ENCODE measurements at places on chromosomes 3 and 15.

GRCh38 chr3:103112273-103112672 lies 677.5 kb downstream of the ZPLD1 start:
- no peak for DNase-seq

DNA sequence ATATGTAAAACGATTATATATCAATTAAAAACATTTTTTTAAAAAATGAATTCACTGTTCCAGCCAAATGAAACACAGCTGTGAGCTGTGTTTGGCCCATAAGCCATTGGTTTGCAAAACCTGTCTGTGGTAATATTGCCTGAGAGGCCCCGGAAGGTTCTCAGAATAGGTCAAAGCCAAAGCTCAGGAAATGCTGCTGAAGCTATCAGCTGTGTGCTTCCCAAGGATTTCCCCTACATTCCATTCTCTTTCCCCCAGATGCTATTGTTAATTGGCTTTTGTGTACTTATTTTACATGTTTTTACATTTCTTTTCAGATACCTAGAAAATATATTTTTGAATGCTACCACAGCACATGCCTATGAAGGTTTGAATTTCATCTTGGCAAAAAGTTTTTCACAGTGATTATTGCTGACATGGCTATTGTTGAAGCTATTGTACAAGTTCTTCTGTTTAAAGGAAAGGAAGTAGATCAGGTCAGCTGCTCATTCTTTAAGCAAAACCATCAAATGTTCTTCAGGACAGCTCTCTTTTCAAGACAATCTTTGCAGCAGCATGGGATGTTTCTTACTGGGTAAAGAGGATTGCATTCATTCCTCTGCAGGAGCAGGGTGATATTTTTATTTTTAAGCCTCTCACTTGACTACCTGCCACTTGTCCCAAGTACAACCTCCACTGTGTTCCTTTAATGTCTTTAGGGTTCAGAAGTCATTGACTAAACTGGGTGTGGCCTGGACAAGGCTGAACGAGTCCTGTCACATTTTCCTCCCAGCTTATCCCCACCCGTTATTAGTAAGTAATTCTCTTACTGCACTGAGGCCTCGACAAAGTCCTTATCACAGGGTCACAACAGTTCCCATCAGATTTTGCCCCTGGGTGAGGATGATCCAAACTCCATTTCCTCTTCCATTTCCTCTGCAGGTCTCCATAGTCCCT lies 26.3 kb upstream of the BNC1 start:
- DNase-seq = no peak

DNA sequence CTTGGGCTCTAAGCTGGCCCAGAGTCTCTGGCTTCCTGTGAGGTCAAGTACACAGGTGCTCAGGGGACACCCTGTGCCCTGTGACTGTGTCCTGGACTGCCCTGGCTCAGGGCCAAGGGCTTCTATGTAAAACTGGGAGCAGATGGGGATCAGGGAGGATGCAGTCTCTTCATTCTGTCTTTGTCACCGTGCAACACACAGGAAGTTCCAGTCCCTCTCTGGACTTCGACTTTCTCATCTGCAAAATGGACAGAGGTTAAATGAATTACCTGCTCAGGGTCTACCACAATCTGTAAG lies 61.9 kb upstream of the TLE3 start:
- no peak for DNase-seq

- DNase-seq = no peak
Observed at GRCh38 chr3:119582178-119582577, 2.9 kb downstream of the ADPRH start.

GRCh38 chr3:14633819-14634424 lies 17.6 kb upstream of the CCDC174 start:
- DNase-seq = no peak

DNA sequence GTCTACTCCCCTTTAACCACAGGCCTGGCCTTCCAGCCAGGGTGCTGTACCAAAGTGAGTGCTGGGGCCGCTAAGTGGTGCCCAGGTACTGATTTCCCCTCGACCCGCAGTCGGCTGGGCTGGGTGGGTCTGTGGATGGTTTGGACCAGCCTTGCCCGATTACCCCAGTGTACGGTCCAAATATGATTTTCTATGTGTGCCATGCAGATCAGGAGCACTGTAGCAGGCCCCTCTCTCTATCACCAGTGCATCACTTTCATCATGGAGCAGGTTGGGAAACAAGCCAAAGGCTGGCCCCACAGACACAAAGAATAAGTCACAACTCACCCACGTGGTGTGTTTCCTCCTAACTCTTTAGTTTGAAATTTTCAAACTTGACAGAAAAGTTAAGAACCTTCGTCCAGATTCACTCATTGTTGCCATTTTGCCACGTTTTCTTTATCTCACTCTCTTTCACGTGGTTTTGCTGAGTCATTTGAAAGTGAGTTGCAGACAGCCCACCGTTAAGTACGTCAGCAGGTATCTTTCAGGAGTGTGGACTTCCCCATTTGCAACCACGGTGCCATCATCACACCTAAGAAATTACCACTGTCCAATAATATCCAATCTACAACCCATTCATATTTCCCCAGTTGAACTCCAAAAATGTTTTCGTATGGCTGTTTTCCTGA lies 37.0 kb downstream of the ZNF710 start:
- no peak for DNase-seq

- DNase-seq = no peak
Observed at GRCh38 chr15:57595011-57595866, 3.5 kb downstream of the MYZAP start.

DNA sequence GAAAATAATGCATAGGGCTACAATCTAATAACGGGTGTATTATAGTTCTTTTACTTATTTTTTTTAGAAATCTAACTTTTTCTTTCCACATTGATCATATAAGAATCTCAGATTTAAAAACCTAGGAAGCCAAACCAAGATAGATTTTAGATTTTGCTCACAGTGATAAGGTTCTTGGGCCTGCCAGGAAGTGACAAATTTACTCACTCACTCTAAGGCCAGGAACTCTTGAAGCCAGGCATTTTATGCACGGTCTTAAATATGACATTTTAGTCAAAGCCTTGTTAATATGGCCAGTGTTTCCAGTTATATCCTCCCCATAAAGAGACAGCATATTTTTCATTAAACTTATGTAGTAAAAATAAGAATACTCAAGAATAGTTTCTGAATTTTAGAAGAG lies 271.4 kb downstream of the SQOR start:
- no peak for DNase-seq

DNA sequence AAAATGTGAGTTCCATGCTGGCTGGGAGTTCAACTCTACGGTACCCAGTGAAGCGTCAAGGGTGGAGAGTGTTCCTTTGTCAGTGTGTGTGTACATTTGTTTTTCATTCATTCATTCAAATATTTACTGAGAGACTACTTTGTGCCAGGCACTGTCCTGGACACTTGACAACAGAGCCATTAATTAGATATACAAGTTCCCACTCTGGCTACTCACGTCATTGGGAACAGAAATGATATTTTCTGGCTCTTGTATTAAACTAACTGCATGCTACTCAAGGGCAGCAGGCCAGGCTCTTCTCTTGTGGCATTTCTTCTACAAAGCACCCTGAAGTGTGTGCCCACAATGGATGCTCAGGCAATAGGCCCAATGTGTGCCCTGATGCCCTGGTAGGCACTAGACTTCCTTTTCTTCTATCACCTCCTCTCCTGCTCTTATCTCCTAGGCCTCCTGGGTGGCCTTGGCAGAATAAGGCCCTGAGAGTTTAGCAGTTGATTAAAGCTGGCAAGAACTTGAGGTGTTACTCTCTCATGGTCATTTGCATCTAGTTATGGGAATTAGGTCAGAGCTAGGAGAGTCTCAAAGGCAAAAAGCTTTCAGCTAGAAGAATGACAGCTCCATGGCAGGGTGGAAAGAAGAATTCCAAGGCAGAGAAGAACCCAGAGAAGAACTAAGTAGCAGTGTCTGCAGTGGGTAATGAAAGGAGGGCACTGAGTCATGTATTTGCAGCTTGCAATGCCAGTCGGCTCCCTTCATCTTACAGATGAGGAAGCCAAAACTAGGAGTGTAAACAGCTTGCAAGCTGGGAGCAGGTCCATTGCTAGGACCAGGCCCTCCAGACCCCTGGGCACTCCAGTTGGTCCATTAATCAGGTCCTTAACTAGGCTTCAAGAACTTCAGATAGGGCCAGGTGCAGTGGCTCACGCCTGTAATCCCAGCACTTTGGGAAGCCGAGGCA lies 14.0 kb upstream of the SMAD3 start:
- DNase-seq = no peak

DNA sequence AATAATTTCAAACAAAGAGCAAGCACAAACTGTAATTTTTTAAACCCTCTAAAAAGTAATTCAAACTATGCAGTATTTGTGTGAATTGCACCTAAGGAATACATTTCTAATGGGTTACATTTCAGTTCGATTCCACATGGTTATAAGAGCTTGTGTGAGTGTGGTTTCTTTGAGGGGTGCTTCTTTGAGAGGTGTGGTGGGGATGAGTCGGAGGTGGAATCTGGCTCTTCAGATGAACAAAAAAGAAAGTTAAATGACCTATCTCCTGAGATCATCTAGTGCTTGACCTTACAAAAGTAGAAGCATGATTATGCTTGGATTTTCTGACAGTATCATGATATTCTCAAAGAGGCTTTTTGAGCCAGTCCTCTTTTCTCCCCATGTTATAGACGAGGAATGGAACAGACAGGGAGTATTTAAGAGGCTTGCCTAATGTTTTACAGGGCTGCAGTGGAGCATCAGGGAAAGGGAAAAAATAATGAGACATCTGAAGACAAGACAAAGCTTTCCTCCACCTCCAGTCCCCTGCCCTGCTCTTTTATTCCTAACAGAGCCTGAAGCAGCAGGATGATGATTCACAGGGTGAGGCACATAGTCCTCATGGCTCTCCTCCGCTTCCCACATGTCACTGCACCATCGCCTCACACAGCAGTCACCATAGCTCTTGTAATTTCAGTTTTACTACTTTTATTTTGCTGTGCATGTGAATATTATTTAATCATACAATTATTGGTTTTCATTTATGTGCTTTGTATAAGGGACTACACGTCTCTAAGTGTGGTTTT lies 82.0 kb downstream of the LYSMD4 start:
- DNase-seq = no peak

DNA sequence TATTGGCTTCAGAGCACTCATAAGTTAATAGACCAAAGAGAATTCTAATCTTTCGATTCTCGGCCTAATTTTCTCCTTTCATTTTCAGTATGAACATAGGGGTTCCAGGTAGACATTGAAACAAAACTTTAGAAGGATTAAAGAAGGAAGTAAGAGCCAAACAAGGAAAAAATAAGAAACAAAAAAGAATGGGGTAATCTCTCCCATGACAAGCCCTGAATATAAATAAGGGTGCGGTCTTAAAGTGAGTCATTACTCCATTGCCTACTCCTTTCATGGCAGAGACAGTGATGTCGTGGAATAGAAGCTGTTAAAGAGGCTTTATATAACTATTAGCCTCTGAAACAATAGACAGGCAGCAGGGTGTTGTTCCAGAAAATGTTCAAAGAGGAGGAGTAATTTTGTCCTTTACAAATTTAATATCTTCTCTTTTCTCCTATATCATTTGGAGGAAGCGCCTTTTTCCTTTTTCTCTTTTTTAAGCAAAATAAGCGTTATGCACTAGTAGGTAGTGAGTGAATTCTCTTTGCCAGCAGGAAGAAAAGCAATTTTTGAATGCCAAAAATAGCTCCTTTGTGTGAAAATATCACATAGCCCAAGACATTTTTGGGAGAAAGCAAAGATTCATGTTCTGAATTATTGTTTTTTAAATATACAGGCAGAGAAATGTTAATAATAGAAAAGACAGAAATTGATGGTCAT lies 607.9 kb upstream of the KCNMB2 start:
- no peak for DNase-seq

DNA sequence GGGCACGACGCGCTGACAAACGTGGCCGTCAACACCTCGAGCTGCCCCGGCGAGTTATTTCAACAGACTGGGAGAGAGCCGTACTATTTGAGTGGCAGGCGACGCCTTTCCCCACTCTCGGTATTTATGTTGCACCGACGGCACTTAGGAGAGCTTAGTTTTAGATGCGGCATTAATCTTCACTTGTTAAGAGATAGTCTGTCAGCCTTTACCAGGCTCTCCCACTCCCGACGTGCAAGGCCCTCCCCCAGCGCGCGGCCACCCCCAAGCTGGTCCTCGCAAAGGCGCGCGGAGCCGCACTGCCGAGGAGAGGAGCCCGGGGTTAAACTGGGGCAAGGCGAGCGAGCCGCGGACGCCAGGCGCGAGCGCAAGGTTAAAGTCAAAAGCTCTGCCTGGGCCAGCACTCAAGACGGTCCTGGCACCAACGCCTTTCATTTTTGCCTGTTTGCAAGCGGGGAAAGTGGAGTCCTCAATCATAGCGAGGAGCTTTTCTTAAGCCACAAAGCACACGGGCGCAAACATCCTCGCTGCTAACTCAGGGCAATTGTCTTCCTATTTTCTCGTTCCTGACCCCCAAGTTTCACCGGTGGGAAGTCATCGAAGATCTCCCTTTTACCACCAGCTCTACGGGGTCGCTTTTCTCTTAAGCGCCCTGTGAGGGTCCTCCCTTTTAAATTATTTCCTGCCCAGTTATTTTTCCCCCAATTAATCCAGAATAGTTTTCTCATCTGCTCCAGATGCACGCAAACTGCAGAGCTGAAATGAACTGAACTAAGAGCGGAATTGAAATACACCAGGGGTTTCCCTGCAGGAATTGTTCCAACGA lies 86.6 kb downstream of the NR2F2 start:
- no peak for DNase-seq

GRCh38 chr3:107055181-107055942 lies 321.9 kb upstream of the CCDC54 start:
- DNase-seq = no peak

GRCh38 chr3:122305818-122306621 lies 19.0 kb upstream of the CSTA start:
- DNase-seq = no peak

All from stimulated activated CD4-positive, alpha-beta T cell treated with anti-CD3 and anti-CD28 coated beads, Interleukin-1b, Interleukin-23, amount 100 ng/mL, for 1 hour (primary cell).